Glutamatergic neuron (in vitro differentiated cells): ENCODE measurements at places on chromosomes 16 and 17. TPM values are rescaled to one million over a fixed set of nuclear protein-coding genes. Genes with fewer than 3 reads are reported as not detected.

DNA sequence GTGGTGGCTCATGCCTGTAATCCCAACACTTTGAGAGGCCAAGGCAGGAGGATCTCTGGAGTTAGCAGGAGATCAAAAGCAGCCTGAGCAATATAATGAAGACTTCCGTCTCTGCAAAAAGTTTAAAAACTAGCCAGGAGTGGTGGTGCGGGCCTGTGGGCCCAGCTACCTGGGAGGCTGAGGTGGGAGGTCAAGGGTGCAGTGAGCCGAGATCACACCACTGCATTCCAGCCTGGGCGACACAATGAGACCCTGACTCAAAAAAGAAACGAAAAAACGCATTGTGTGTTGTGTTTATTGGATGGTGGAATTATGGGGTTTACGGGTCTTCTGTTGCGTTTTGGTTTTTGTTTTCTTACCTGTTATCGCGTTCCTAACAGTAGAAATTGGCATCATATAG lies 863 bp upstream of the DDX19A start:
- no peaks in the 10 kb centered on the region for H3K36me3 ChIP-seq
- peaks cover 2% of the 10 kb centered on the region for H3K27me3 ChIP-seq
- peaks cover 10% of the 10 kb centered on the region for H3K4me1 ChIP-seq
- H3K4me3 ChIP-seq = peak overlapping the region; percentile 79

Gene PLD6
- 1.1 TPM for total RNA-seq

Gene KRT33B
- total RNA-seq = 0.61 TPM

Gene ATP2A1
- 4.5 TPM for total RNA-seq

DNA sequence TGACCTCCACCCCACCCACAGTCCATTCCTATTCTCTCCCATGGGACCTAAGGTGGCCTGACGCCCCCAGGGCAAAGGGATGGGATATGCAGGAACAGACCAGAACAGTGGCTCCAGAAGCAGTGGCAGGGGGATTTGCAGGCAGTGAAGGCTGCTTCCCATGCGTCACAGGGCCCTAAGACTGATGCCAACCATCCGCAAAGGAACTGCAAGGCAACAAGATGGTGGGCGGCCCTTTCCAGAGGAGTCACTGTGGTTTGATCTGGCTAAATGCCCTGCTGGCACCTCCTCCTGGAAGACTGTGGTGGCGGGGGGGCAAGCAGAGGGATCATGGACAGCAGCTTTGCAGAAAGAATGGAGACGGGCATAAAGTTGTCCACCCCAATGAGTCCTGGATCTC lies 4.4 kb upstream of the SLC39A11 start:
- peaks cover 10% of the 10 kb centered on the region for H3K27me3 ChIP-seq
- H3K36me3 ChIP-seq = peaks cover 9% of the 10 kb centered on the region

DNA sequence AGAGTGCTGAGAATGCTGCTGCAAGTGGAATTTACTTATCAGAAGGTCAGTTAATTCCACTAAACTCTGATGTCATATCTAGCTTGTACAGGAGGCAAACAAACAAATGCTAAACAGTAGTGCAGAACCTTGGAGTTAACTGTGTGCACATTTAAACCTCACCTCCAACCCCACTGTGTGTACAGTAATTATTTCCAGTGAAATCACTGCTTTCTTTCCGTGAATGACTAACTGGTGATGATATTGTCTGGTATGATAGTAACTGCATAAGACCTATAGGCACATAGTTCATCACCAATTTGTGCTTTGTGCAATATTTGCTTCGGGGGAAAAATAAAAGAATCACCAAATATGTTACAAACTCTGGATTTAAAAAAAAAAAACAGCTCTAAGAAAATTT lies 492.5 kb upstream of the HSBP1 start:
- no peak overlapping the region for H3K4me3 ChIP-seq
- H3K27me3 ChIP-seq = no peaks in the 10 kb centered on the region
- H3K27ac ChIP-seq = no peak overlapping the region
- H3K36me3 ChIP-seq = no peaks in the 10 kb centered on the region
- peaks cover 11% of the 10 kb centered on the region for H3K4me1 ChIP-seq

DNA sequence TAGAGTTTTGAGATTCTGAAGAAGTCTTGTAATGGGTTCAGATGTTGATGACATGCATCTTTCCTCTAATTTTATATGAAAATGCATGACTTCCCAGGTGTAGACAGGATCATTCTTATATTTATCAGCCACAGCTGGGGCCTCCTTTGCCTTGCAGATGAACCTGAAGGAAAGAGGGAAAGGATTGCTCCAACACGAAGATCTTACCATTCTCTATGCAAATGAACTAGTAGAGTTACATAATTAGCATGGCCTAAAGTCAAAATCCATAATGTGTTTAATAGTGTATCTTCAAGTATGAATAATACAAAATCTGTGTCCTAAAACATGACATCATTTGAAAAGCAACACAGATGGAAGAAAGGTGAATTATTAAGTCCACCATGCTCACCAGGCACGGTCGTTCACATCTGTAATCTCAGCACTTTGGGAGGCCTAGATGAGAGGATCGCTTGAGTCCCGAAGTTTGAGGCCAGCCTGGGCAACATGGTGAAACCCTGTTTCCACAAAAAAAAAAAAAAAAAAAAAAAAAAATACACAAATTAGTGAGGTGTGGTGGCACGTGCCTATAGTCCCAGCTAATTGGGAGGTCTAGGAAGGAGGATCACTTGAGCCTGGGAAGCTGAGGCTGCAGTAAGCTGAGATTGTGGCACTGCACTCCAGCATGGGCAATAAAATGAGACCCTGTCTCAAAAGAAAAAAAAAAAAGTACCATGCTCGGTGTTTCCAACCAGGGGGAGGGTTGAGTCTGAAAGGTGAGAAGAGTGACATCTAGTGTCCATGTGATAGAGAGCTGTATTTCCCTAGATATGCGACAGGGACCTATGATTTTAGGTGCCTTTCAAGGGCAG lies 6.3 kb downstream of the VWA3A start:
- H3K4me1 ChIP-seq = no peaks in the 10 kb centered on the region
- no peaks in the 10 kb centered on the region for H3K27me3 ChIP-seq
- H3K36me3 ChIP-seq = no peaks in the 10 kb centered on the region
- H3K4me3 ChIP-seq = no peak overlapping the region
- DNase-seq = no peak
- no peak overlapping the region for H3K27ac ChIP-seq

Gene NPIPB2
- total RNA-seq = 14.4 TPM

DNA sequence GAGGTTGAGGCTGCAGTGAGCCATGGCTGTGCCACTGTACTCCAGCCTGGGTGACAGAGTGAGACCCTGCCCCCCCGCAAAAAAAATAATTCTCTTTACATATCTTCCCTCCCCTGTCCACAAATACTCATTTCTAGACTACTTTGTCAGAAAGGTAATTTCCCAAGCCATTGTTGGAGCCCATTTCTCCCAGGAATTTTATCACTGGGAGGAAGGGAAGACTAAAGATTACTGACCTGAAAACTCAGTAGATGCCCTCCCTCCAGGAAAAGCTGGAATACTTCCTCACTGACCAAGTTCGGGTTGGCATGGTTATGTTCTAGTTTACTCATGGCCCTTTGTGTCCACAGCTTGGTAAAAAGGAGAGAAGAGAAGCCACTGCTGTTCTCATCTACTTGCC lies 4.1 kb downstream of the CALCOCO2 start:
- H3K27me3 ChIP-seq = no peaks in the 10 kb centered on the region
- no peak for DNase-seq
- no peak overlapping the region for H3K4me3 ChIP-seq
- peaks cover 16% of the 10 kb centered on the region for H3K4me1 ChIP-seq
- H3K27ac ChIP-seq = no peak overlapping the region

DNA sequence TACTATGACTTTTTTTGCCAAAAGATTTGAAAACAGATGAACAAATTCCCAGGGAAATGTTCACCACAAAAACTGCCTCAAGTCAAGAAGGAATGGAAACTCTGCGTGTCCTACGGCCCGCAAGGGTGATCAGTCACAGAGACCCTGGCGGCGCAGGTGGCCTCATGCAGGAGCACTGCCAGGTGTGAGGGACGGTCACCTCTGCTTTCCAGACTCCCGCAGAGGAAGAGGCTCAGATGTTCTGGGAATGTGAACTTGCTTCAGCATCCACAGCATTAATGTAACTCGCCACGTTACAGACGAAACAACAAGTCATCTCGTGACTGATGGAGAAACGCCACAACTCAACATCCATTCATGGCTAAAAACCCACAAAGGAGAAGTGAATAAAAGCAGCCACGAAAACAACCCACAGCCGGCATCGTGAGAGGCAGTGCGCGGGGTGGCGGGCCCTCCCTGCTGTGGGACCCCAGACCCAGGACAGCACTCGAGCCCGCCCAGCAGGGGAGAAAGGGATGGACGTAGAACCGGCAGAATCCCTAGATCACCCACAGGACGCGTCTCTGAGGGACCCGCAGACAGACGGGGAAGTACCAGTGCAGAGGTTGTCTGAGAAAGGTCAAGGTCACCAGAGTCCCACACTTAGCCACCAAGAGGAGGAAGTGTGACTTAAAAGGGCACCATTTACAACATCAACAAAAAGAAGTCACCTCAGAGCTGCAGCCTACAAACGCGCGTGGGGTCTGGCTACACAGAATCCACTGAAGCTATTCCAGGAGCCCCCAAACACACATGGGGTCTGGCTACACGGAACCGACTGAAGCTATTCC lies 76.9 kb upstream of the GNG13 start:
- peaks cover 13% of the 10 kb centered on the region for H3K36me3 ChIP-seq
- peak; percentile 5 for DNase-seq
- H3K4me3 ChIP-seq = no peak overlapping the region
- H3K4me1 ChIP-seq = peaks cover 9% of the 10 kb centered on the region
- H3K27ac ChIP-seq = no peak overlapping the region
- H3K27me3 ChIP-seq = peaks cover 4% of the 10 kb centered on the region

Gene SCPEP1
- total RNA-seq = 46.9 TPM

DNA sequence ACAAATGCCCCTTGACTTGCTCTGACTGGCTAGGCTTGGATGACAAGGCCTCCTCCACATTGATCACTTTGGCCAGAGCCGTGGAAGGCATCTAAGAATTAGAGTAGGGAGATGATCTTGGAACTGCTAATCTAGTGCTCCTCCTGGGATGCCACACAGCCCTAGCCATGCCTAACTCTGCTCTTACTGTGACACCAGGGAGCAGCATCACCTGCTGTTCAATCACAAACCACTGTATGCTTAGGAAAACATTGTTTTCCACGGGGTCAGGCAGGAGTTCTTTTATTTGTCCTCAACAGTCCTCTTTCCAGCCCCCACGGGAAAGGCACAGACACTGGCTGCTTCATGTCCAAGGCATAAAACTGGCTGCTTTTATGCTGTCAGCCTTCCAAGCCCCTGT lies 46.3 kb downstream of the C16orf78 start:
- H3K36me3 ChIP-seq = peaks cover 4% of the 10 kb centered on the region
- no peak overlapping the region for H3K27ac ChIP-seq
- DNase-seq = no peak
- peaks cover 10% of the 10 kb centered on the region for H3K4me1 ChIP-seq

DNA sequence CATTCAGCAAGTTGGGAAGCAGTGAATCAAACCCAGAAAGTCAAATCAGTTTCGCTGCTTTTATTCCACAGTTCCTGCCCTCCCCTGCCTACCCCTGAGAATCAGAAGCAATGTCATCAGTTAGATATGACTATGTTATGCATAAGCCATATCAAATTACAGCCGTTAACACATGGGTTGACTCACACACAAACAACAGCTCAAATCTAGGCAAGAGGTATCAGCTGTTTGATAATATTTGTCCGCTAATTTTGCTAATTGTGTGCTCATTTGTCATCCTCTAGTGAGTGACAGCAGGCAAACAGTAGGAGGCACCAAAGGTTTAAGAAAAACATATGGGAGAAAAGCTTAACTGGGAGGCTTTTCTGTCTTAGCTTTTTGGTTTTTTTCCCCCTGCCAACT lies 327.4 kb upstream of the CCL2 start:
- H3K27me3 ChIP-seq = peaks cover 4% of the 10 kb centered on the region
- no peak overlapping the region for H3K27ac ChIP-seq
- peaks cover 21% of the 10 kb centered on the region for H3K4me1 ChIP-seq
- no peaks in the 10 kb centered on the region for H3K36me3 ChIP-seq
- DNase-seq = no peak

GRCh38 chr16:63652091-63652490 lies 1469.8 kb downstream of the CDH11 start:
- no peak overlapping the region for H3K27ac ChIP-seq
- DNase-seq = no peak

GRCh38 chr16:7218936-7219335 lies 113.7 kb upstream of the RBFOX1 start:
- no peak overlapping the region for H3K27ac ChIP-seq
- H3K4me1 ChIP-seq = peaks cover 6% of the 10 kb centered on the region
- no peak overlapping the region for H3K4me3 ChIP-seq
- H3K36me3 ChIP-seq = peaks cover 4% of the 10 kb centered on the region
- no peak for DNase-seq

GRCh38 chr17:59002126-59002525 lies 104.6 kb downstream of the TRIM37 start:
- no peaks in the 10 kb centered on the region for H3K4me1 ChIP-seq
- H3K27ac ChIP-seq = no peak overlapping the region
- no peak for DNase-seq
- H3K4me3 ChIP-seq = no peak overlapping the region

DNA sequence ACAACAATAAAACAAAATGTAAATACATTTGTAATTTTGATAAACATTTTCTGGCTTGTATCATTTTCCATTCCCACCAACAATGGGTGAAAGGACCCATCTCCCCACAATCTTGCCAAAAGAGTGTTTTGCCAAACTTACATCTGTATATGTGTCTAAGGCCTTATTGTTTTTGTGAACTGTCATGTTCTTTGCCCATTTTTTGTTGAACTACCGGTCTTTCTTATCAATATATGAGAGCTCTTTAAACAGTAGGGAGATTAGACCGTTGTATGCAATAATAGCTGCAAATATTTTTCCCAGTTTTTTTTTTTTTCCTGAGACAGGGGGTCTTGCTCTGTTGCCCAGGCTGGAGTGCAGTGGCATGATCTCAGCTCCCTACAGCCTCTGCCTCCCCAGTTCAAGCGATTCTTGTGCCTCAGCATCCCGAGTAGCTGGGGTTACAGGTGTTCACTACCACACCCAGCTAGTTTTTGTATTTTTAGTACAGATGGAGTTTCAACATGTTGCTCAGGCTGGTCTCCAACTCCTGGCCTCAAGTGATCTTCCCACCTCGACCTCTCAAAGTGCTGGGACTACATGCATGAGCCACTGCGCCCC lies 9.6 kb upstream of the STX4 start:
- no peak overlapping the region for H3K27ac ChIP-seq
- H3K27me3 ChIP-seq = peaks cover 3% of the 10 kb centered on the region
- H3K4me1 ChIP-seq = no peaks in the 10 kb centered on the region
- H3K4me3 ChIP-seq = no peak overlapping the region
- DNase-seq = no peak
